ENCODE measurements at places on chromosomes 16 and 17.

- DNase-seq: no peak
Measured at GRCh38 chr17:75731716-75732498, 10.6 kb downstream of the ITGB4 start.

DNA sequence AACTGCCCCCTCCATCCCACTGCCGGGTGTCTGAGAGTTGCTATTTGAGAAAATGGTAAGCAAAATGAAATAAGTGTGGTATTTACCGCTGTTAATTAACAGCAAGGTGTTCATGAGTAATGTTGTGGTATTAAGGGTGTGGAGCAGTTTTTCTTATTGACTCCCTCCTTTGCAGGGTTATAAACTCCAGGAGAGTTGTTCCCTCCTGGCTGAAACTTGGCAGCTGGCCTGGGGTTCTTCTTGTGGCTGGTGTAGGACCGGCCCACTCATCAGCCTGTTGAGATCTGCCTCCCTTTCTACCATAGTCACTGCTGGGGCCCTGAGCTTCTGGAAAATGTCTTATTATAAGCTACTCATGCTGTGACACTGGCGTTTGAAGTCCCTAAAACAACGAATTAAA lies 128.6 kb downstream of the SOX9 start:
- no peak for DNase-seq

GRCh38 chr17:78132084-78132676 lies 1.6 kb downstream of the TMC8 start:
- no peak for DNase-seq

- no peak for DNase-seq
Measured at GRCh38 chr17:16215002-16215272, 397 bp downstream of the NCOR1 start.

- DNase-seq: no peak
Measured at GRCh38 chr17:5591966-5592365, 7.7 kb upstream of the NLRP1 start.

GRCh38 chr17:61420745-61421398 lies 21.2 kb downstream of the TBX2 start:
- no peak for DNase-seq

- no peak for DNase-seq
Measured at GRCh38 chr16:16175296-16175695, 48.0 kb downstream of the ABCC6 start.

DNA sequence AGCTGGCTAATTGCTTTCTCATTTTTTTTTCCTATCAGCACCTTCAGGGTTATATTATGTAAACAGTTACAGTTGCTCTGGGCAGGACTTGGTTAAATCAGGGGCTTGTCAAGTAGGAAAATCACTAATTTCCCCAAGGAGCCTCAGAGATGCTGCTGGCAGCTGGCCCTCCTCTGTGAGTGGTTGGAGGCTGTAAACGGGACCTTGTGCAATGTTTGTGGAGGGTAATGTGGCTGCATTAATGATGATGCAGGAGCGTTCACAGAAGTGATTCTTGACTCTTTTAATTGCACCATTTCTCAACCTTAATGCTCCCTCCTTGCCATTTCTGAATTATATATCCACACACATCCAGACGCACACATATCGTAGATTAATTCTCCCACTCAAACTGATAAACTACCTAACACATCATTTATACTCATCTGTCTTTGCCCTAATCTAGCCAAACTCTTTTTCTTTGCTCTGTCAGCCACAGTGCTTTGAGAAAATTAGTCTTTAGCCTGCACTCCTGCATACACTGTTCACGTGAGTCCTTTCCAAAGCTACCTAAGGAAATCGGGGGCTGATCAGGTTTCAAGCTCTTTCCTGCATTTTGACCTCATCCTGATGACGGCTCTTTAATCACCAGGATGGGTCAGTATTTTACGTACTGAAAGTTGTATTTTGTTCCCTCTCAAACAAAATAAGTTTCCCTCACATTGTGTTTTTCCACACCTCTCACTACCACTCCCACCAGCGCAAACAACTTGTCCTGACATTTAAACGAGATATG lies 154.4 kb upstream of the PIRT start:
- peak; percentile 25 for DNase-seq

GRCh38 chr17:35523296-35523695 lies 14.2 kb downstream of the SLFN12L start:
- no peak for DNase-seq

GRCh38 chr17:70517816-70518215 lies 348.5 kb downstream of the KCNJ2 start:
- no peak for DNase-seq

GRCh38 chr16:56549161-56549560 lies 15.7 kb upstream of the MT4 start:
- no peak for DNase-seq

GRCh38 chr17:56514899-56515298 lies 78.6 kb upstream of the NOG start:
- no peak for DNase-seq

DNA sequence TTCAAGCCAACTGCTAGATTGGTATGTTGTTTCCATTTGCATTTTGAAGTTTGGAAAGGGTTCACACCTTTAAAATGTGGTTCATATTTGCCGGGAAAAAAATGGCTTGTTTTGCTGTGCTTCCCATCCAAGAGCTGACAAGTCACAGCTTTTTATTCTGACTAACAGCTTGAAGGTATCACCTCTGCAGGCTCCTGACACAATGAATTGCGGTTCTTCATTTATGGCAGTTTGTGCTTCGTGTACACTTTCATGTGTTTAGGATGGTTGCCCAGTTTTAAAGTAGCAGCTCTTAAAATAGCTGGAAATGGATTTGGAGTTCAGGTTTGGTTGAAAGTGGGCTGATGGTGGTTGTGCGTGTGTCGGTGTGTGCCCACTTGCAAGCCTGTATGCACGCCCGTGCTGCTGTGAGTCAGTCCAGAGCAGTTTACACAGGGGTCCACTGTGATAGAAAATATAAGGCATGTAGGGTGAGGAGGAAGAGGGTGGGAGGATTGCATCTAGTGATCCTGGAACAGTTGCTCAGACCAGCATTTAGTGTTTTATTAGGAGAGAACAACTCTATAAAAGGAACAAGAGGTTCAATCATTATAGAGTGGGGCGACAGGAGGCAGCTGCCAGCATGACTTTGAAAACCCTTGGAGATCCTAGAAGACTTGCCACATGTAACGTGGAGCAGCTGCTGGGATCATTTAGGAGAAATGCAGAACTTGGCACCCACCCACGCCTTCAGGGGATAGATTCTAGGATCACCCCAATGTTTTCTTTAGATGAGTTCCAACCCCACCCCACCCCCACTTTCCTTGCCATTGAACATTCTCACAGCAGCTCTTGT lies 108.0 kb upstream of the TBX2 start:
- peak; percentile 69 for DNase-seq

DNA sequence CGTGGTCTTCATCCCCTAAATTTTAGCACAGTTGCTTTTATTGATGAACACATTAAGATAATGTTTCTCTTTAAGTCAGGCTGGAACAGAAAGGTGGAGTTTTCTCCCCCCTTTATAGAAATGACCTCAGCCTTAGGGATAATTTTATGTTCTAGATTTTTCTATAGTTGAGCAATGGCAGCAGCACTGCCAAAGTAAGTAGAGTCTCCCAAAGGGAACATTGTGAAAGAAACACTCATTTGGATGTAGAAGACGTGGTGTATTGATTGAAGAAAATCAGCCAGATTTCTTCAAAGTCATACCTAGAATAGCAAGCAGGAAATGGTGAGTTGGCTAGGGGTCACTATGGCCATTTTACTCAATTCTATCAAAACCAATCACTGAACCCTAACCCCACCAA lies 122.5 kb downstream of the DNAH9 start:
- no peak for DNase-seq

DNA sequence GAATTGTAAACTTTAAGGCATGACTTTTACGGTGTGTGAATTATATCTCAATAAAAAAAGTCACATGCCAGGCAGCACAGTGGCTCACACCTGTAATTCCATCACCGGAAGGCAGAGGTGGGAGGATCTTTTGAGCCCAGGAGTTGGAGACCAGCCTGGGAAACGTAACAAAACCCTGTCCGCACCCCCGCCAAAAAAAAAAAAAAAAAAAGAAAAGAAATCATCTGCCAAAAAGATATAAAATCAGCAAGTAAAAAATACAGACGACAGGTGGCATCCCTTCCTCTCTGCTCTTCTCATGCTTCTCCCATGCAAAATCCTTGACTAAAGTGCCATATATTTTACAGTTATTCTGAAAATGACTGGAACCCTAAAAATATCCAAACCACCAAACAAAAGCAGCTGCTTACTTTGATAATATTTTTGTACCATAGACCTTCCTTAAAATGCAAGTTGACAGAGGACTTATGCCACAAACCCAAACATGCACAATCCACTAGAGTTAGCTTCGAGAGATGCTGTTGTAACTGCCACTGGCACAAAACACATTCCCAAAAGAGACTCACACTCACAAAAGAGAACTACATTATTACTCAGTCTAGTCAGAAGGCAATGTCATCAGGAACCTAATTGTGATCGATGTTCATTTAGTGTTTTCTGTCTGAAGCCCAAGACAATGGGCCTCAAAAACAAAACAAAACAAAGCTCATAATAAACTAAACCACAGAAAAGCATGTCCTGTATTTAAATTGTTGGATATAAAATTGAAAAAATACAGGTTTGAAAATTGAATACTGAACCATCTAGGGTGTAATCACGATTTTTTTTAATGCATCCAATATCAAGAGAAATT lies 2.4 kb downstream of the CRLF3 start:
- no peak for DNase-seq

GRCh38 chr17:55704401-55704800 lies 18.3 kb downstream of the TMEM100 start:
- DNase-seq: no peak

DNA sequence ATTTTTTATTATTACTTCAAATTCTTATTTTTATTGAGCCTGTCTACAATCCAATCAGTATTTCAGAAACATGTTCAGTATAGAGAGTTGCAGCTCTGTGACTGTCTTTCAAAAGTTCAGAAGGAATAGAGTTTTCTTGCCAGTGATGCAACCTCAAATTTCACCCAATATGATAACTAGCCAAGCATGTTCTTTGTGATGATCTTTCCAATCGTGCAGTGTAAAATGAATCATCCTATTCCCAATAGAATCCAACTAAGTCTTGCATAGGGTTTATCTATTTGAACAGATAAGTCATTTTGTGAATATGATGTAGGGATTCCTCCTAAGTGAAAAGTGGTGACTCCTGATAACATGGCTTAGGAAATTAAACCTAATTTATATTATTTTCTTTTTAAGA lies 937.8 kb downstream of the KCNJ2 start:
- no peak for DNase-seq

DNA sequence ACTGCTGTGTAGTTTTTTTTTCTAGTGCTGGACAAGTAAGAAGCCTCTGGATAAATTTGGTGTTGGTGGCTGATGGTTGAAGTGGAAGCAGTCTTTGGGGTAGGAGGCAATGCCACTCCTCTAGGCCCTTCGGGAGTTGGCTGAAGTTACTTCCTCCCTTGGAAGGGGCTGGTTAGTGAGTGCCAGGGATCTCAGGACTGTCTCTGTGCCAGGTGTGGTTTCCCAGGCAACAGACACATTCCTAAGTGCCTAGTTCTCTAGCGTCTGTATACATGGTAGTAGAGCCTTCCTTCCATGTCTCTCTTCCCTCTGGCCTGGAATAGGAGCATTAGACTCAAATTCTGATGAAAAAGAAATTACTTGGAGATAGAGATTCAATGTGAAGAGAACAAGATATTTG lies 15.3 kb downstream of the TMEM98 start:
- no peak for DNase-seq

DNA sequence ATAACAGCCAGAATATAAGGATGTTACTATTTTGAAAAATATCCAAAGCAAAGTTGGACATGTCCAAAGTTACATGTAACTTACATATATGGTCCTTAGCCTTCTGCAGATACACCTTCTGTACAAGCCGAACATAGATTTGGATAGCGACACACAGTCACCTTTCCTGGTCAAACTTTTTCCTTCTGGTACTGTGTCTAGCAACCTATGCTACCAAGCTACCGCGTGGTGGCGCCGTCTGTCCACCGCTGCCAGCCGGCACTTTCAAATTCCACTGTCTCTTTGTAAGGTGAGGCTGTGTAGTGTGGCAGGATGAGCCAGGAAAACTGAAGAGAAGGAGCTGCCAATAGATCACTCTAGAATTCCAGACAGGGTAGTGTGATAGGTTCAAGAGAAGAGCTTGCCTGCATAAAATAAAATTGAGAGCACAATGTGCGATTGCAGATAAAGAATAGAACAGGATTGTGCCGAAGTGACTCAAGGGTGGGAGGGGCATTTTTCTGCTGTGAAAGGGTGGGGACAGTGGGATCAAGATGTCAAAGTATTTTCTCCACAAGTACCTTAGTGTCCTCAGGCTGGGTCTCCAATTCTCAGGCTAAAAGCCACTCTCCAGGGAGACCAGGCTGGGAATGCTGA lies 366.9 kb downstream of the SLC39A11 start:
- no peak for DNase-seq

GRCh38 chr16:74752756-74753155 lies 21.9 kb downstream of the FA2H start:
- no peak for DNase-seq

DNA sequence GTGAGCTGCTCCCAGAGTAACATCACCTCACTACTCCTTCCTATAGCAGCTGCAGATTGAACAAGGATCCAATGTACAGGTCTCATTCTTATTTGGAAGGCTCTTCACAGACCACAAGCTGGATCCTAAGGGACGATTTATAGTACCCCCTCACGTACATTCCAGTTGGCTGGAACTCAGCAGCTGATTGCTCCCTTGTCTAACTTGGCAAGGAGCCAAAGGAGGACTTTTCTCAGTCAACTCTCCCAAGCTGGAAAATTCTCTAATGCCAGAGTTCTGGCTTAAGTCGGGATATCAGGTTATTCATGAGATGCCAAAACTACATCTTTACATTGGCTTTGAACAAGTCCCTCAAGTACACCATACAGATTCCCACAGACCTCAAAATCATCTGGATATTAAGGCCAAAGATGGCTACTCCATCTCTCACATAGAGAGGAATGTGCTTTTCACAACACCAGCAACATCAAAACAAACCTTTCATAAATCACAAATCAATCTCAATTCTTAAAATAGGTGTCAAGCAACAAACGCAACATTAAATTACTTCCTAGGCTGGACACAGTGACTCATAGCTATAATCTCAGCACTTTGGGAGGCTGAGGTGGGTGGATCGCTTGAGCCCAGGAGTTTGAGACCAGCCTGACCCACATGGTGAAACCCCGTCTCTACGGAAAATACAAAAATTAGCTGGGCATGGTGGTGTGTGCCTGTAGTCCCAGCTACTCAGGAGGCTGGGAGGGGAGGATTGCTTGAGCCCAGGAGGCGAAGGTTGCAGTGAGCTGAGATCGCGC lies 39.3 kb downstream of the SMG6 start:
- DNase-seq: no peak

- no peak for DNase-seq
Measured at GRCh38 chr16:70572926-70573270, 49.3 kb downstream of the SF3B3 start.
